Suprapubic skin (tissue), 4 donors: ENCODE measurements at places on chromosomes 3 and 15.

DNA sequence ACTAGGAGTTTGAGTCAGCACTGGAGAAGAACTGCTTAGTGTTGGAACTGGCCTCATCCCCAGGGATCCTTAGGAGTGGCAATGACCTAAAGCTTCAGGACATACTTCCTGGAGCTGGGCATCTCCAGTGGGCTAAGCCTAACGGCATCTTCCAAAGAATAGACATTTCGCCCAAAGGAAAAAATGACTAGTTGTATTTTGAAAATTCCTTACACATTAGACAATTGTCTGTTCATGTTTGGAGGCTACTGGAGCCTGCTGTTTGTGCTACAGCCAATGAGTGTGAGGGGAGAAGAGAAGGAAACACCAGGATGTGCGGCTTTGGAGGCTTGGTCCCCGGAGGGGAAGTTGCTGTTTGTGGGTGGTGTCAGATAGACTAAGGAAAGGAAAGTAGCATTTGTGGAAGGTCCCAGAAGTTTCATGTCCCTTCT lies 77.6 kb downstream of the POLR2M start:
- DNase-seq, result no peak

DNA sequence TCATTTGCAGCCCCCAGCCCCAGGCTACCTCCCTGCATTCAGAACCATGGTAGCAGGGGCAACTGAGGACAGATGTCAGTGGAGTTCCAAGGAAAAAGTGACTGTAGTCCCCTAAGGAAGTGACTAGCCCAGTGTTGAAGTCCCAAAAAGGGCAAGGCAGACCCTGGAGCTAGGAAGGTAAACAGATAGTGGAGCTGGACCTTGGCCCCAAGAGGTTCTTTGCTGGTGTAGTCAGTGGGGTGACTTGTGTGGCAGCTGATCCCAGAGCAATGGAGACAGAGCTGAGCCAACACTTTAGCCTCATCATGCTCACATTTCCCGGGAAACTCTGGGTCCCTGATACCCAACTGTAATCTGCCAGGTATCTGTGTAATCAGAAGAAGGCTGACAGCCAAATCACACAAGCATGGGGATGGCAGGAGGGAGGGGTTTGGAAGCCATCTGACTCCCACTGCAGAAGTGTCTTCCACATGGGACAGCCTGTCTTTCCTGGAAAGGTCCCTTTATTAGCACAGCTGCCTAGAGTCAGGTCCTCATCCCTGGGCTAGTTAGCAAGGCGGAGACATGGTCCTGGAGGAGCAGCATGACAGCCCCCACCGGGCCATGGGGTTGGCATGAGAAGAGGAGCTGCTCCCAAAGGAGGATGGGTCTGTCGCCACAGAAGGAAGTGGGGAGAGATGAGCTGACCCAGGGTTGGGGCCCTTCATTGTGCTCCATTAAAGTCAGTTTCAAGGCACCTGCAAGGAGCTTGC lies 39.8 kb downstream of the PXYLP1 start:
- no peak for DNase-seq

- DNase-seq, result no peak
These were observed 84.1 kb downstream of the GLDN start for GRCh38 chr15:51425517-51426040.

GRCh38 chr3:73258057-73258456 lies 196.6 kb downstream of the EBLN2 start:
- DNase-seq, result no peak

DNA sequence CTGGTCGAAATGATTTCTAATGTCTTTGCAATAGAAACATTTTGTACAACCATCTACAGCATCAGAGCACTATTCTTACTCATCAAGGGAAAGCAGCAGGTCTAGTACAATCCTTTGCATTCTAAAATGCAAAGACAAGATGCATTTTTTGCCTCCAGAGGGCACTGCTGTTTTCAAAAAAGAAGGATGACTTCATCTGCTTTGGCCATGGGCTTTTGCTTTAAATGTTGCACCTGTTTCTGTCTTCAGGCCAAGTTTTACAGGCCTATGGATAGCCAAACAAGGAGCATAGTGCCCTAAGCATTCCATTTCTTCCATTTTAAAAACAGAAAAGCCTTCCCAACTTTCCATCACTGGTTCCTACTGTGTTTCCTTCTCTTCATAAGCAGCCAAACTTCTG lies 3.4 kb downstream of the PARP9 start:
- DNase-seq, result no peak

DNA sequence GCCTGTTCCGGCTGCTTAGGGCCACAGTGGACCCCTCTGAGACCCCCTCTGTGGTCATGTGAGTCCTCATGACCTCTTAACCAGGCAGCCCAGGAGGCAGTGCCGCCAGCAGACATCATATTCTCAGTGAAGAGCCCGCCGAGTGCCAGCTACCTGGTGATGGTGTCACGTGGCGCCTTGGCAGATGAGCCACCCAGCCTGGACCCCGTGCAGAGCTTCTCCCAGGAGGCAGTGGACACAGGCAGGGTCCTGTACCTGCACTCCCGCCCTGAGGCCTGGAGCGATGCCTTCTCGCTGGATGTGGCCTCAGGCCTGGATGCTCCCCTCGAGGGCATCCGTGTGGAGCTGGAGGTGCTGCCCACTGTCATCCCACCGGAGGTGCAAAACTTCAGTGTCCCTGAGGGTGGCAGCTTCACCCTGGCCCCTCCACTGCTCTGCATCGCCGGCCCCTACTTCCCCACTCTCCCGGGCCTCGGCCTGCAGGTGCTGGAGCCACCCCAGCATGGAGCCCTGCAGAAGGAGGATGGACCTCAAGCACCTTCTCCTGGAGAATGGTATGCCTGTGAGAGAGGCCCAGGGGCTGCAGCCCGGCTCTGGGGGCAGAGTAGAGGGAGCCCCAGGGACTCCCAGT lies 176.1 kb downstream of the TBC1D2B start:
- DNase-seq, result peak; percentile 45

- no peak for DNase-seq
These were observed 29.5 kb downstream of the KLHL24 start for GRCh38 chr3:183664913-183665381.

DNA sequence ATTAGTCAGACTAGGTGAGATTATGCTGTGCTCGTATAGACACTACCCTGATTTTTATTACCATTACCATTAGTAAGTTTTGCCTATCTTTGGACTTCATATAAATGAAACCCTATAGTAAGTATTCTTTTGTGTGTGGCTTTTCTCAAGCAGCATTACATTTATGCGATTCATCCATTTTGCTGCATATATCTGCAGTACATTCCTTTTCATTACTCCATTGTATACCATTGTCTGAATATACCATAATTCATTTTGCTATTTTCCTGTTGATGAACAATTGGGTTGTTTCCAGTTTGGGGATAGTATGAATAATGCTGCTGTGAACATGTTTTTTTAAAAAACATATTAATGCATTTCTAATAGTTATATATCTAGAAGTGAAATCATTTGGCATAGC lies 45.3 kb downstream of the TMEM212 start:
- DNase-seq, result no peak
